Body of pancreas (tissue), 4 donors: ENCODE measurements at places on chromosomes 4 and X.
A peak's percentile ranks its signal among the peaks of the same experiment; 100 is the strongest.

DNA sequence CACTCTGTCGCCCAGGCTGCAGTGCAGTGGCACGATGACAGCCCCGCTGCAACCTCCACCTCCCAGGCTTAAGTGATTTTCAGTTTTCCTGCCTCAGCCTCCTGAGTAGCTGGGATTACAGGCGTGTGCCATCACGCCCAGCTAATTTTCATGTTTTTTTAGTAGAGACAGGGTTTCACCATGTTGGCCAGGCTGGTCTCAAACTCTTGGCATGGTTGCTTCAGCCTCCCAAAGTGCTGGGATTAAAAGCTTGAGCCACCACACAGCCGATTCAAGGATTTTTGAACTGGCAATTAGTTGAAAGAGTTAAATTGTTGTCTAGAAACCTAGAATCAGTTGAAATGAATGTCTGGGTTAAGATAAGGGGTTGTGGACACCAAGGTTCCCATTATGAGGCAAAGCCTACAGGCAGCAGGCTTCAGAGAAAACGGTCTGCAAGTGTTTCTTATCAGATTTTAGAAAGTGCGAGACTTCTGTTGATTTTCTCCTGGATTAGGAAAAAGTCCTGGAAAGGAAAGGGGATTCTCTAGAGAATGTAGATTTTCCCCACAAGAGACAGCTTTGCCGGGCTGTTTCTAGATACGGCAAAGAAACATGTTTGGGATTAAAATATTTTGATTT is 8.3 kb upstream of the CCNI start:
- DNase-seq, result no peak

- DNase-seq, result no peak
Observed at GRCh38 chr4:167826281-167826680, 266.1 kb upstream of the ANXA10 start.

GRCh38 chrX:26918631-26919030 is 544.5 kb downstream of the PPP4R3C start:
- DNase-seq, result peak; percentile 2

DNA sequence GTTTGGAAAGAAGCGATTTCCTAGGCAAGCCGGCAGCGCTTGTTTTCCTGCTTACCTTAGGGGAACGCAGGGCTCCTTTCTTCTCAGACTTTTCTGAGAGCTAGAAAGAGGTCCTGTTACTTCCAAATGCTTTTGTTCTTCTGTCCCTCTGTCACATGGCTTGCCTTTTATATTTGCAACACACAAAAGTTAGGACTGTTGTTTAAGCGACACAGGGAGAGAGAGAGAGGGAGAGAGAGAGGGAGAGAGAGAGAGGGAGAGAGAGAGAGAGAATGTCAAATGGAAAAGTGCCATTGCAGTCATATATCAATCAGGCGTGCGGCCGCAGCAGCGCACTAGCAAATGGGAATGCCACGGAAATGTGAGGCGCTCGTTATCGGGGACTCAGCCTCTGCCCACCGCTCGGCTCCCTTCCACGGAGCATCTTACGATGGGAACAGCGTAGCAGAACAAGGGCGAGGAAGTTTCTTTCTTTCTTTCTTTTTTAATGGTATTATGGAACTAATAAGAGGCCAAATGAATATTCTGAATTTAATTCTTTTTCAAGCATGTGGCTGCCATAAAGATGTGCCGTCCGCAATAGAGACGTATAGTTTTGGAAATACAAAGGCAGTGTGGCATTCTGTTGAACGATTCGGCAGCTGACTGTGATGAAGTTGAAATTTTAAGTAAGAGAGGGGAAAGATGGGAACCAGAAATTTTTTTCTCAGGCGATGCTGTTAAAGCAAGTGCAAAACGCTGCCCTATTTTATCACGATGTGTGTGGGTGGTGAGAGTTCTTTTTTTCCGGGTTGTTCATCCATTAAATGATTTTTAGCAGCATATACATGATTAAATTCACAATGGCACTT is at the start of gene NDP:
Gene NDP (minus strand): TSS at position 142 of the 851 bp plus-strand sequence. CDS start 14,745 bp downstream, outside the sequence.
- no peak for DNase-seq

GRCh38 chr4:134777606-134778005 is 576.0 kb upstream of the PABPC4L start:
- no peak for DNase-seq

- no peak for DNase-seq
Observed at GRCh38 chrX:78387364-78387763, 60.0 kb upstream of the CYSLTR1 start.

GRCh38 chrX:128698573-128699181 is 646.5 kb upstream of the ACTRT1 start:
- no peak for DNase-seq

GRCh38 chr4:4425119-4425690 is 38.3 kb downstream of the NSG1 start:
- no peak for DNase-seq

- DNase-seq, result no peak
Observed at GRCh38 chr4:25938787-25939186, 24.8 kb downstream of the SMIM20 start.

DNA sequence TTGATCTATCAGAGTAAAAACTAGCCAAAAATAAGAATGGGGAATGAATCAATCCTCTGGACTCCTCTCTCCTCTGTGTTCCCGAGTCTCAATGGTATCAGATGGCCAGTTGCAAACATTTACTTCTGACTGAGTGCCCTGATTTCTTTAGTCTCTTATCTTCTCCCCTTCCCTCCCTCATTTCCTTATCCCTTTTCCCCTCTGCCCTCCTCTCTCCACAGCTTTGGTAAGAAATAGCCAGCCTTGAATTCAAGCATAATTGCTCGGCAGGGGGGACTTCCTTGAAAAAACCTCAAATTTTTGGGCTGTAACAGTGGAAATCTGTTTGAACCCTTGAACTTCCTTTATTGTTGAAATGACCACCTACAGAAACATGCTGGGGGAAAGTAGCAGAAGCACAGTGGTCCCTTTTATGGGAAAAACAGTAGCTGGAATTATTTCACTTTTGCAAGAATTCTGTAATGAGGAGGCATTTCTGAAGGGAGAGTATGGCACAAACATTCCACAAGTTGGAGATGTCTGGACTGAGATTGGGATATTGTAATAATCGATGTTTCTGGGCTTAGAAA is 40.3 kb downstream of the NHS start:
- no peak for DNase-seq

DNA sequence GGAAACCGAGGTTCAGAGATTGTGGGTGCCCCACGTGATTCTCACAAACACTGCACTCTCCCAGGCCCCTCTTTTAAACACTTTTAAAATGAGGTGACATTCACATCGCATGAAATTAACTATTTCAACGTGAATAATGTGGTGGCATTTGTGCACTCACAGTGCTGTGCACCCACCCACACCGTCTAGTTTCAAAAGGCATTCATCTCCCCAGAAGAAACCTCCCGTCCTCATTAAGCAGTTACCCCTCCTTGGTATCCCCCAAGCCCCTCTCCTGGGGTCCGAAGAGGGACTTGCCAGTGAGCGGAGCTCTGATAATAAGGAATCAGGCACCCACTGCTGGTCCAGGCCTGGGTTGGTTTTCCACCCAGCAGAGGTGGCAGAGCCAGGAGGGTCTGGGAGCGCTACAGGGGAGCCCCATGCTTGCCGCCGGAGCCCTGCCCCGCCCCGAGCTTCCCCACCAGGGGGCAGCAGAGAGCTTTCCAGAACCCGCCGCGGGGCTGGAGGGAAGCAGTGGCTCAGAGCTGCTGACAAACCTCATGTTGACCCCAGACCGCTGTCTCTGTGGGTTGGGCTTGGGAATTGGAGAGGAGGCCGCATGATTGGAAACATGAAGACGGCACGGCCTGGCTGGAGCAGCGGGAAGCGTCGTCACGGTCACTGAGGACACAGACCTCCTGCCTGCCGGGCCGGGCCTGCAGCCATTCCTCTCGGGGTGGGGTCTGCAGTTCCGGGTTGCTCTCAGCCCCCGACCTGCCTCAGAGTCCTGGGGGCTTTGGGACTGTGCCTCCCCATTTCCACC is 27.5 kb upstream of the HTRA3 start:
- peak; percentile 81 for DNase-seq

DNA sequence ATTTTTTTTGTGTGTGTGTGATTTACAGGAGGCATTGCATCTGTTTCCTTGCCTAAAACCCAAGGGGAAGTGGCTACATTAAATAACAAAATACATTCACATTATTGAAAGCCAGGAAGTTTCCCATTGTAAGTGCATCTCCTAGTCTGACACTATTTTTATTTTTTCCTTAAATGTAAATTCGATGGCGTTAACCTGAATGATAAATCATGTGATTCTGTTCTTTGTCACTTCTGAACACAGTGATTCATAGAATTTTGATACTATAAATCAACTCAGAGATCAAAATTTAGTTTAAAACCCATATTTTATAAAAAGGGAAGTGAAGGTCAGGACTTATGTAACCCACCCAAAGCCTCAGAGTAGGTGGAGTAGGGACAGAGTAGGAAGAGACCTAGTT is 258.1 kb downstream of the GABRG1 start:
- no peak for DNase-seq

- no peak for DNase-seq
Observed at GRCh38 chr4:27662426-27662825, 801.8 kb downstream of the STIM2 start.

GRCh38 chrX:50691820-50692219 is 122.2 kb downstream of the SHROOM4 start:
- peak; percentile 10 for DNase-seq

GRCh38 chrX:131199091-131199490 is 90.0 kb downstream of the IGSF1 start:
- no peak for DNase-seq

DNA sequence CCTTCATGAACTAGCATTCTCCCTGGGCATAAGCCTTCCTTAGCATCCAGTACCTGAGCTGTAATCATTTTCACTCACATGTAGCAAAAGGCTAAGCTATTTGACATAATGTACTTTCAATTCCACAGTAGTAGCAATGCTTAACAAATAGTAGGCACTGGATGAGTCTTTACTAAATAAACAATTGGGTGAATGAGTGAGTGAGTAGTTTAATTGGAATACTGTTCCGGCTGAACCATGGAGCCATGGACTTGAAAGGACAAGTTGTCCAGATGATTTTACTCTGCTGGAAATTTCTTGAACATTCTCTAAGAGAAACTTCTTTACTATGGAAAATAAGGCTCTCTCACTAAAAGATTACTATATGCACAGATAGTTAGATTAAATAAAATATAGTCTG is 159.3 kb downstream of the FAM47B start:
- DNase-seq, result no peak

GRCh38 chr4:182684796-182685195 is 232.4 kb downstream of the DCTD start:
- DNase-seq, result no peak

DNA sequence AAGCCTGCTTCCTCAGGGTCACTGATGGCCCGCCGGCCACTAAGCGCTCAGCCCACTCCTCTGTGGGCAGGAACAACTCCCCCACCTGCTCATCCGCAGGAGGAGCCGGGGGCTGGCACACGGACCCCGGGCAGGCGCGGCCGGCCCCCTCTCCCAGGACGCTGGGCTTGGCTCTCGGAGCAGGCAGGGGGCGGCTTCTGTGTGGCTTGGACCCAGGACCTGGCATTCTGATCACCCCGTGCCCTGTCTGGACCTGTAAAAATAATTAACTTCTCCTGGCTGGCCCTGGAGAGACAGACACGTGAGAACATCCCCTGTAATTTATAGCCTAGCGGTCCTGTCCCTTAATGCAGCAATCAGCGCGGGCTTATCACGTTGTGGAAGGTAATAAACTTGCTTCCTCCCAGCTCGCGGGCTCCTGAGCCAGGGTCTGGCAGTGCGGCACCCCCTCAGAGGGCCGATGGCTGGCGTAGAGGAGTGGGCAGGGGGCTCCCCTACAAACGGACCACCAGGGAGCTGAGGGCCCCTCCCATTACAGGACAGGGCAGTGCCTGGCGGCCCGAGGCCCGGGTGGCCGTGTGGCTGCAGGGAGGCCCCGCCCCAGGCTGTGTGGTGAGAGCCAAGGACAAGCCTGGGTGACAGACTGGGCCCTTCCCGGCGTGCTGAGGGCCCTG is 84.5 kb upstream of the NKX1-1 start:
- peak; percentile 9 for DNase-seq

DNA sequence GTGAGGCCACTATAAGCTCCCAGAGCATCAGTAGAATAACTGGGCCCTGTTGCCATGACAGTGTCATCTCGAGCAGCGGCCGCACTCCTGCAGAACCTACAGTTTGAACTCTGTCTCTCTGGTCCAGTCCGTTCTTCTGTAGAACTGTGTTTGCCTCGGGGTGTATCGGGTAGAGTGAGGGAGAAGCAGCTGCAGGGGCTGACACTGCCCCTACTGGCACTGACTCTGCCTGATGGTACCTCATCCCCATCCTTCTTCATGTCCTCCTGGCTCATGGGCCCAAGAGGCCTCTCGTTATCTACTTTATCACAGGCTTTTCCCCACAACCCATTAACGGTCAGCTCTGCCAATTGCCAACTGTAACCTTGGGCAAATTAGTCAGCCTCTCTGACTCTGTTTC is 96.5 kb downstream of the NPNT start:
- no peak for DNase-seq

- no peak for DNase-seq
Observed at GRCh38 chr4:8842614-8843013, 29.0 kb downstream of the HMX1 start.

DNA sequence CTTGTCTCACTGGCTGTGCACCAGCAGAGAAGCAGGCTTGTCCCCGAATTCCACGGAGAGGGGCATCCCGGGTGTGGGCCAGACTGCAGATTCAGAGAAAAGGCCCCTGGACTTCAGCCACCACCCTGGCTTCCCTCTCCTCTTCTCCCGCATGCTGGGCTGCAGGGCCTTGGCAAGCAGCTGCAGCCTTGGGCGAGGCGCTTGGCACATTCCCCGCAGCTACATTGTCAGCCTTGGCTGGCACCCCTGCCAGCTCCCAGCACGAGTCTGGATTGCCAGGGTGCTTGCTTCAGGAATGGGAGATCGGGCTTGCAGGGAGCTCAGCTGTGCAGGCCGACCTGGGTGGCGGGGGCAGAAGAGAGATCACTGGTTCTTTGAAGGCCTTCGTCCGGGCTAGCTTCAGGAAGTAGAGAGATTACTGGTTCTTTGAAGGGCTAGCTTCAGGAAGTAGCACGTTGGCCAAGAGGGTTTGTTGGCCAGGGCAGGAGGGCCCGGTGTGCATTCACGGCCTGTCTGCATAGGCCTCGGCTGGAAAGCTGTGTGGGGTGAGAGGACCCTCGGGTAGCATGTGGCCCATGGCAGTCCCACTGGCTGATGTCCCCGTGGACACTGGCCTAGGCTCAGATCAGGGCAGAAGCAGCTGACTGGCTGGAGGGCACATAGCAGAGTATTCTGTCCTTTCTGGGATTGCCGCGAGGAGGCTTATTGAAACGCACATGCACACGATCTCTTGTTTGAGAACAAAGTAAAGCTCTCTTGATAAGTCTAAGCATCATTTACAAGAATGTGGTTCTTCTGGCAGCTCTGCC is 2.7 kb downstream of the ABCD1 start:
- peak; percentile 89 for DNase-seq

- DNase-seq, result no peak
Observed at GRCh38 chrX:116111934-116112595, 58.5 kb upstream of the AGTR2 start.

- DNase-seq, result peak; percentile 33
Observed at GRCh38 chr4:95124906-95125504, 367.2 kb downstream of the BMPR1B start.
